Hematopoietic multipotent progenitor cell treated with erythropoietin and hydrocortisone succinate and interleukin-3 and kit ligand, for 6 days (in vitro differentiated cells): ENCODE measurements at places on chromosomes 2 and 18.
A peak's percentile ranks its signal among the peaks of the same experiment; 100 is the strongest.

DNA sequence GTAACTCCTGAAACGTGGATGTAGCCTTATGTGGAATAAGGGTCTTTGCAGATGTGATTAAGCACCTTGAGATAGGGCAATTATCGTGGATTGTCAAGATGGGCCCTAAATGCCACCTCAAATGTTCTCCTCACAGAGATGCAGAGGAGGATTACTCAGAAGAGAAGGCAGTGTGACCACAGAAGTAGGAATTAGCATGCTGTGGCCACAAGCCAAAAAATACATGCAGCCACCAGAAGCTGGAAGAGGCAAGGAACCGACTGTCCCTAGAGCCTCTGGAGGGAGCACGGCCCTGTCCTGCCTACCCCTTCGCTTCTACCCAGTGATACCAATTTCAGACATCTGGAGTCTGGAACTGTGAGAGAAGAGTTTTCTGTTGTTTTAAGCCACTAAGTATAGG is 47.3 kb upstream of the MGAT5 start:
- DNase-seq: no peak

- peak; percentile 11 for DNase-seq
Observed at GRCh38 chr2:8753609-8754008, 71.8 kb downstream of the ID2 start.

DNA sequence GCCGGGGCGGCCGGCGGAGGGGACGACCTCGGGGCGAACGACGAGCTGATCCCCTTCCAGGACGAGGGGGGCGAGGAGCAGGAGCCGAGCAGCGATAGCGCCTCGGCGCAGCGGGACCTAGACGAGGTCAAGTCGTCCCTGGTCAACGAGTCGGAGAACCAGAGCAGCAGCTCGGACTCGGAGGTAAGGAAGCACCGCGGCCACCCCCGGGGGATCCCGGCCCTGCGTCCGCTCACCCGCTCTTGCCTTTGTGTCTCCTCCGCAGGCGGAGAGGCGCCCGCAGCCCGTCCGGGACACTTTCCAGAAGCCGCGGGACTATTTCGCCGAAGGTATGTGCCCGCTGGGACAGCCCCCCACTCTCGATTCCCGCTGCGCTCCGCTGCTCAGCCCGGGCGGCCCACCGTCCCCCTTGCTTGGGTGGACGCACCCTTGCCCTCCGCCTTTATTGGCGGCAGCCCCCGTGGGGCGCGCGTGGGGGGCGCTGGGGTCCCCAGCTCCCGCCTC is 611 bp downstream of the TCF7L1 start:
- DNase-seq: no peak

GRCh38 chr2:18703555-18703954 is 114.2 kb upstream of the NT5C1B start:
- no peak for DNase-seq

DNA sequence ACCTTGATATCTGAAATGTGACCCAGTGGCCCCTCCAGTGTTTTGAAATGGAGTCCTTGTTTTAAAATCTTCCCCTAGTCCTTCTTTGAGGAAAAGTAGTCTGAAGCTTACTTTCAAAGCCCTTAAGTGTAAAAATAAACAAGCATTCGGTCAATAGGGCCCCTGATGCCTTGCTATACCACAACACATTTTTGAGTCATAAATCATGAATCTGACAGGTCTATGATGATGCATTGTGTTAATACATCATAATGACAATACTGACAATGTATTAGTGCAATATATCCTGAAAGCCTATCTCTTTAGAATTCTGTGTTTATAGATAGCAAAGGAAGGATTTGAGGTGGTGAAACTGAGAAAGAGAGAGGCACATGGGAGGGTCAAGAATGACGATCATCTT is 464.2 kb downstream of the MEIS1 start:
- DNase-seq: no peak

DNA sequence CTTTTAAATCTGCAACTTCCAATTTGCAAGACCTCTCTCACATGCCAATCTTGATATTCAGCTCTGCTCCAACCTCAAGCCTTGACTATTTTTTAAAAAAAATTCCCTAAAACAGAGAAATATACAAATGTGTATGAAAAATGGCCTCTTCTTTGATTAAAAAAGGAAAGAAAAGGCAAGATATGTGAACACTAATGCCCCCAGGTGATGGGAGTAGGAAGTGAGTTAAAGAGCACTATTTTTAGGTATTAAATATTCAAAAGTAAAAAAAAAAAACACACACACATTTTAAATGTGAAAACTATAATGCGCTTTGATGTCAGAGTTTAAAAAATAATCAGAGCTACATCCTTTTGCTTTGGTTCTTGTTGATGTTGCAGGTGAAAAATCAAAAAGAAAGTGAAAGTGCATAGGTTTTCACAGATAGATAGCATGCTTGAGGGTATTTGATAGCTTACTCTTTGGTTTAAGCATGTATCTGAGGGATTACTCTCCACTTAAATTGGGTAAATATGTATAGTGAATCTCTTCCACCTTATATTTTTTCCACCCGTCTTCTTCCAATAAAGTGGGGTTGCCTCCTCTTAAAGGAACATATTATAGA is 406.0 kb upstream of the POU3F3 start:
- DNase-seq: peak; percentile 10

GRCh38 chr2:145095641-145096435 is 575.9 kb upstream of the ZEB2 start:
- DNase-seq: no peak

DNA sequence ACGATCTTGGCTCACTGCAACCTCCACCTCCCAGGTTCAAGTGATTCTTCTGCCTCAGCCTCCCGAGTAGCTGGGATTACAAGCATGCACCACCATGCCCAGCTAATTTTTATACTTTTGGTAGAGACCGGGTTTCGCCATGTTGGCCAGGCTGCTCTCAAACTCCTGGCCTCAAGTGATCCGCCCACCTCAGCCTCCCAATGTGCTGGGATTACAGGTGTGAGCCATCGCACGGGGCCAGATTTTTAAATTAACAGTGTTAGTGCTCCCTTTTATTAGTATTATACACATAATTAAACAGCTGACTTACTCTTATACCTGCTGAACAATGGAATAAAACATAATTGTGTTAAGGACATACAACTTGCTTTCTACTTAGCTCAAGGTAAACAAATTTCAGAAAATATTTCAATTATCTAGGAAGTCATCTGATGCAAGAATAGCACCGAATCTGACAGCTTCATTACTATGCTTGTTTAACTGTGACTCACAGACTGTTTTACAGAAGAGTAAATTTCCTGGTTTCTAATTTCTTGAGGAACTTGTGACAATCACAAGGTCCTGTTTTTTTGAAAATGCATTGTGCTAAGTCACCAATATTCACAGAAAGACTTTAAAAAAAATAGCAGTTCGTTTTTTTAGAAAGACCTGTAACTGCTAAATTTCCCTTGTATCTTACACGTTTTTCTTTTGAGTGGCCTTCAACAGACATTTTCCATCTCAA is 51.2 kb downstream of the SPIRE1 start:
- peak; percentile 37 for DNase-seq

DNA sequence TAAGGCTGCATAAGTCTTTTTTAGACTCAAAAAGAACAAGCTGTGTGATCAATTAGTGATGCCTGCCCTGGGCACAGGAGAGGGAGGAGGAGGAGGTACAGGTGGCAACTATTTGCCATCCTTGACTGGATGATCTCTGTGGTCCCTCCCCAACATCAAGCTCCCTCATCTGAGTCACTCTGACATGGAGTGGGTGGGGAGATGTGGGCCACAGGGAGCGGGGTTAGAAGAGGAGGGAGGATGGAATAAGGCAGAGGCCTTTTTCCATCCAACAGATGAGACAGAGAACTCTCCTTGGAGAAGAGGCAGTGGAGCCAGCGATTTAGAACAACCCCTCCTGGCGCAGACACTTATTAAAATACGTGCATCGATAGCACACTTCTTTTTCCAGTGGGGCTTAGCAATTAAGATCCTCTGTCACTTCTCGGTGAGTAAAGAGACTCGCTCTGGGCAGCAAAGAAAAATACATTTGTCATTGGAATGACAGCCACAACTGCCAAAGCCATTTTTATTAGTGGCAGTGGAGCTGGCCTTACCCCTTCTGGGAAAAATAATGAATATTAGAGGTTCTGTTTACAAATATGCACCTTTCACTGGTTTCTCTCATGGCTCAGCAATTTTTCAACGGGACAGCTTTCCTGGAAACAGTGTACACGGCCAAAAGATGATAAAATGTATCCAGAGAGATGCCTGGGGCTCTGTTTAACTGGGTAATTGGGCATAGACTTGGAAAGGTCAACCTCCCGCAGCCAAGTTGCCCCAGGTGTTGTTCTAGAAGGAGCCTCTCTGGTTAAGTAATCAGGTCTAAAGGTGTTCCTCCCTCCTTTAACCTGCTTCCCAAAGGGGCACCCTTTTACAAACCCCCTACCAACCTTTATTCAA is 238.4 kb upstream of the CXCR4 start:
- DNase-seq: no peak

DNA sequence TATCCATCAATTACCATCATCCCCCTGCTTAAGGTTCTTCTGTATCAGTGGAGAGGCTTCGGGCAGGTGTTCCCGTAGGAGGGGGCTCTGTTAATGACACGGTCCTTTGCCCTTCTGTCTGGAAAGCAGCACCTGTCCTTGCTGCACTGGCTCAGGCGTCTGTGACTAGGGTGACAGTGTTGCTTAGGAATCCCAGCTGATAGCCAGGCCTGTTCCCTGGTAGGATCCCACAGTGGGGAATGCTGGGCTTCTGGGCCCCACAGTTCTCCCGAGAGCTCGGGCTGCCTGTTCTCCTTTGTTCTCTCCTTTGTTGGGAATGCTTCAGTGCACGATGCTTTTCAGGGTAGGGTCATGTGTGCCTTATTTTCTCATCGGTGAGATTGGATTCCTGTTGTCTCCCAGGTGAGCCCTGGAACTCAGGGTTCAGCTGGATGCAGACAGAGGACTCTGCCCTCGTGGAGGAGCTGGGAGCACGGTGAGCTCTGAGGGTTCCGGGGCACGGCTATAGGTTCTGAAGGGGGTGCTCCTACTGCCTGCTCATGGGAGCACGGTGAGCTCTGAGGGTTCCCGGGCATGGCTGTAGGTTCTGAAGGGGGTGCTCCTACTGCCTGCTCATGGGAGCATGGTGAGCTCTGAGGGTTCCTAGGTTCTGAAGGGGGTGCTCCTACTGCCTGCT is 9.6 kb downstream of the SNTG2 start:
- no peak for DNase-seq

- DNase-seq: no peak
Observed at GRCh38 chr2:226862623-226863022, 26.8 kb downstream of the RHBDD1 start.

DNA sequence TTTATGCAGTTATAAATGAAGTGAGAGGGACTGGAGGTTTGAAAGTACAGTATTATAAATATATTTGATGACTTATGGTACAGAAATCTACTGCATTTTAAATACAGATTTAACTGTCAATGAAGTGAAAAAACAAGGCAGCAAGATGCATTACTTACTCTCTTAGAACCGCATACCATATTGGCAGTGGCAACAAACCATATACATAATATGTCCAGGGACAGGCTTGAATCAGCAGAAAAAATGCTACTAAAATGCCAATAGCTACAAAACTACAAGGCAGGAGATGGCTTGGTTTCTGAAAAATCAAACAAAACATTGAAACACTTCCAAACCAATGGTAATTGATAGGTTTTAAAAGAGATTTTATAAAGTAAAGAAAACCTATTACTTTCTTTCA is 77.2 kb downstream of the PIGN start:
- DNase-seq: no peak

DNA sequence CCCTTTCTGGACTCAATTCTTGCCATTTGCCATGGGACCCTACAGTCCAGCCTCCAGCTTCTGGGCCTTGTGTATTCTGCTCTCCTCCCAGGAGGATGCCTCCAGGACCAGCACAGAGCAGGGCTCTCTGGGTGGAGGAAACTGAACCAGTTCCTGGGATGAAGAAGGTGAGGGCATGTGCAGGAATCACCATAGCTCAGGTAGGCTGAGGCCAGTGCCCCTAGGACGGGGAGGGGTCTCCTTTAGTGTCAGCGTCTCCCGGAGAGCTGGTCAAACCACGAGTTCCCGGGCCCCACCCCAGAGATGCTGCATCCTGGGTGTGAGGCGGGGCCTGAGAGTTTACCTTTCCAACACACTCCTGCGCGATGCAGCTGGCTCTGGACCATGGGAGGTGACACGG is 5.8 kb upstream of the PRELID3A start:
- no peak for DNase-seq

DNA sequence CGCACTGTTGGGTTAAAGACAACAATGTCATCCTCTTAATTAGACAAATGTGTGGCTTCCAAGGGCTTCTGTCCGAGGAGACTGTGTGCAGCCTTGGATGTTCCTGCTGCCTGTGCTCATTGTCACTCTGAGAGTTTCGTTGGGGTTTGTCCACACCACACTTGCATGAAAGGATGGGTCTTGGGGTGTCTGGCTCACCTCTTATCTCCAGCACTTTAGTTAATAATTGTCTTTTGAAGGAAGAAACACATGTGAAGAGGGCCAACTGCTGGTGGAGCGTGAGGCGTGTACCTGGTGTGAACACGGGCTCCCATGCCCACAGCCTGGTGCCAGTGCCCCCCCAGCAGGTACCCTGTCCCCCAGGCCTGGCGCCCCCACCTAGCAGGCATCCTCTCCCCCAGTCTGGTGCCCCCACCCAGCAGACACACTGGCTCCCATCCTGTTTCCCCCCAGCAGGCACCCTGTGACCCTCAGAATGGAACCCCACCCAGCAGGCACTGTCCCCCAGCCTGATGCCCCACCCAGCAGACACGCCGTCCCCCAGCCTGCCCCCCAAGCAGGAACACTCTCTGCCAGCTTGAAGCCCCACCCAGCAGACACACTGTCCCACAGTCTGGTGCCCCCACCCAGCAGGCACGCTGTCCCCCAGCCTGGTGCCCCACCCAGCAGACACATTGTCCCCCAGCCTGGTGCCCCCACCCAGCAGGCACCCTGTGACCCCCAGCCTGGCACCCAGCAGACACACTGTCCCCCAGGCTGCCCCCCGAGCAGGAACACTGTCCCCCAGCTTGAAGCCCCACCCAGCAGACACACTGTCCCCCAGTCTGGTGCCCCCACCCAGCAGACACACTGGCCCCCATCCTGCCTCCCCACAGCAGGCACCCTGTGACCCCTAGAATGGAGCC is 96.3 kb upstream of the TMEM18 start:
- DNase-seq: no peak

DNA sequence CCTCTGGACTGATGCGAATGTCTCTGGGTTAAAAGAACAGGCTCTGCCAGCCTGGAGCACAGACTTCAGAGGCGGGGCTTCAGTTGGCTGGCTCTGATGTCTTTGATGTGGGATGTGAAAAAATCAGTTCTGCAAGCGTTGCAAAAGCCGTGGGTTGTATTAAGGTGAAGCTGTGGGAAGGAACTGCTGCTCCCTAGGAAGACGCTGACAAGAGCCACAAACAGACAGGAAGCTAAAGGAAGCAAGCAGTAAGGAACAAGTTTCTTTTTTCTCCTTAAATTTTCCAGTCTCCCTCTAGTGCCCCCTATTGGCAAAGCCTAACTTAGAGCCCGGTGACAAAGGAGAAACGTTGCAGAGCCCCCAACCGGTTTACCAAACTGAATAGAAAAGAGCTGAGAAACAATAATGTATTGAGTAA is 239.0 kb downstream of the CCDC178 start:
- DNase-seq: peak; percentile 31
